BJ (cell line): ENCODE measurements at places on chromosomes 4 and X.

- no peak for DNase-seq
Measured at GRCh38 chr4:22869235-22869634, 176.5 kb downstream of the GBA3 start.

GRCh38 chr4:101286663-101287062, 60.7 kb downstream of the PPP3CA start:
- no peak for DNase-seq

GRCh38 chrX:18390941-18391538, 34.4 kb upstream of the CDKL5 start:
- DNase-seq: no peak

GRCh38 chrX:55143621-55144020, 54.8 kb downstream of the PAGE2 start:
- no peak for DNase-seq

GRCh38 chrX:106932960-106933537, 12.8 kb downstream of the CLDN2 start:
- no peak for DNase-seq

DNA sequence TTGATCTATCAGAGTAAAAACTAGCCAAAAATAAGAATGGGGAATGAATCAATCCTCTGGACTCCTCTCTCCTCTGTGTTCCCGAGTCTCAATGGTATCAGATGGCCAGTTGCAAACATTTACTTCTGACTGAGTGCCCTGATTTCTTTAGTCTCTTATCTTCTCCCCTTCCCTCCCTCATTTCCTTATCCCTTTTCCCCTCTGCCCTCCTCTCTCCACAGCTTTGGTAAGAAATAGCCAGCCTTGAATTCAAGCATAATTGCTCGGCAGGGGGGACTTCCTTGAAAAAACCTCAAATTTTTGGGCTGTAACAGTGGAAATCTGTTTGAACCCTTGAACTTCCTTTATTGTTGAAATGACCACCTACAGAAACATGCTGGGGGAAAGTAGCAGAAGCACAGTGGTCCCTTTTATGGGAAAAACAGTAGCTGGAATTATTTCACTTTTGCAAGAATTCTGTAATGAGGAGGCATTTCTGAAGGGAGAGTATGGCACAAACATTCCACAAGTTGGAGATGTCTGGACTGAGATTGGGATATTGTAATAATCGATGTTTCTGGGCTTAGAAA, 40.3 kb downstream of the NHS start:
- no peak for DNase-seq
